ENCODE measurements at places on chromosomes 12 and 14.

DNA sequence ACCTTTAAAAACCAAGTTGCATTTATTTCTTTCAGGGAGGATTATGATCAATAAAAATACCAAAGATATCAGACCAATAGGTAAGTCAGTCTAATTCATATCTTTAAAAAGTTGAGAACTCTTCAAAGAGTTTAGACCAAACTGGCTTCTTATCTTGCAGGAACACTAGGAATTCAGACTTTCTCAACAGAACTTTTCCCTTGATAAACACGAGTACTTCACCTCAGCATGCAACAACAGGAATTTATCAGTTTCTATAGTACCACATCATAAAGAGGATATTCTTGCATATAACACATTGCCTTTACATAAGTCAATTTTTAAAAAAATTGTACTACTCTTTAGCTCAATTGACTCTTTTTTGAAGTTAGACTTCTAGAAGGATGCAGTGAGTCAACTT, 68.2 kb downstream of the DNAI7 start:
- no peak for DNase-seq

GRCh38 chr12:67640863-67641262, 7.7 kb upstream of the DYRK2 start:
- no peak for DNase-seq

DNA sequence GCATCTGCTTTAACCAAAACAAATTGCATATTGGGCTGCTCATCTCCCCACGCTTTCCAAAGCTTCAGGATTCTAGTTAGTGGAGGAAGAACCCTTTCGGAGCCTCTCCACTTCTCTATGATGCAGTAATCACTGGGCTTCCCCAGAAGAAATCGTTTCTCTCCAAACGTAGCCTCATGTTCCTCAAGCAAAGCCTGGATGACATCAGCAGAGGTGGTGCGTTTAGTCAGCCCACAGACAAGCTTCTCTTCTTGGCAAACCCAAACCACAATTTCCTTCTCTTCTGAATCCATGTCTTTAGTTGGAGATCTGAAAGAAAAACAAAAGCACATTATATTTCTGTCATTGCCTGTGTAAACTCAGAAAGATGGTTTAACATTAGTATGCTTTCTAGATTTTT, 30.6 kb downstream of the RASSF9 start:
- DNase-seq, result no peak

GRCh38 chr14:103656031-103656755, 27.2 kb downstream of the KLC1 start:
- DNase-seq, result no peak
